Amygdala (tissue), 56 donors: ENCODE measurements at places on chromosomes 5 and 9.

- DNase-seq: no peak
These were observed 425.1 kb downstream of the ACTL7B start for GRCh38 chr9:108430655-108431054.

DNA sequence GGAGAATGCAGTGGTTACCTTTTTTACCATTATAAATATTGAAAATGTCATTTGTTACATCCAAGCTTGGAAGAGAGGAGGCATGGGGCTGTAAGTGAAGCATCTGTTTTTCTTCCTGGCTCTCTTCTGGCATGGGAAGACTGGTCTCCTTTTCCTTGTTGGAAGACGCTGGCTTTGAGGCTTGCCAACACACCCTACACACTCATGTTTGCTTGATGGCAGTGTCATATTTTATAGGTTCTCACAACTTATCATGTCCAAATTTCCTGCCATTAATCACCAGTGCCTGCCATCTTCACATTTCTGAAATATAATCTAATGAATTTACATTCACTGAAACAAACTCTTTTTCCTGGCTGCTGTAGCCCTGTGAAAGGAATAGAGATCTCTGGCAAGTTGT lies 252.9 kb downstream of the MAN2A1 start:
- DNase-seq: no peak

GRCh38 chr9:136306211-136307208 lies 2.6 kb upstream of the CCDC187 start:
- DNase-seq: no peak

- DNase-seq: no peak
These were observed 80.6 kb upstream of the ZNF366 start for GRCh38 chr5:72587661-72588308.

DNA sequence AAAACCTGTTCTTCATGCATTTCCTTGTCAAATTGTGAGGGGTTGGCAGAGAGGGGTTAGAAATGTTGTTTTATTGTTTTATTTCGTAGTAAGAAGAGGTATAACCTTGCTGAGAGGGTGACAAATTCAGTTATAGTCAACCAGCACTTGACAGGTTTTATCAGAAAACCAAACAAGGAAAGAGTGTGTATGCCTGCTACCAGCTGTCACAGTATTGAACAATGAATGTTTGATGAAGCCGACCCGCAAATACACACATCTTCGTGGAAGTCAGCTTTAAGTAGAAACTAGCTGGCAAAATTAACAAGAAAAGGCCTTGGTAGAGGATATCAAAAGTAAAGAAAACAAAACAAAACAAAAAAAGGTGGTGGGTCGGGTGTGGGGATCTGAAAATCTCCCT lies 214.6 kb upstream of the TLE4 start:
- DNase-seq: no peak

GRCh38 chr5:34737731-34738130 lies 81.6 kb downstream of the RAI14 start:
- no peak for DNase-seq

DNA sequence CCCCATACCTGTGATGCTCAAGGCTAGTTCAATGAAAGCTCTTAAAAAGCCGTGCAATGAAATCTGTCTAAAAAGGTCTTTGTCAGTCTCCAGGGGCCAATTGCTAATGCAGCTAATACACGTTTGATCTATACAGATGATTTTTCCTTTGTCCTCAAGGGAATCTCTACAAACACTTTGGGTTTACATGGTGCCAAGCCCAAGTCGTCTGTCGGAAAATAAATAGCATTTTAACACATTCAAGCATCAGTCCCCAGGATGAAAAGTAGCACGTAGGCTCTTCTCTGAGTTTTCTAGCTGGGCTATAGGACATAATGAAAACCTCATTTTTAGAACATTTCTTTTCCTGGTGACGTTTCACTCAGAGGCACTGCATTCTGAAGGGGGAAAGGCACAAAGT lies 477.4 kb upstream of the WWC1 start:
- DNase-seq: no peak

- no peak for DNase-seq
These were observed 424.2 kb downstream of the TUSC1 start for GRCh38 chr9:25254051-25254450.
